ENCODE measurements at places on chromosomes 11 and 22.

DNA sequence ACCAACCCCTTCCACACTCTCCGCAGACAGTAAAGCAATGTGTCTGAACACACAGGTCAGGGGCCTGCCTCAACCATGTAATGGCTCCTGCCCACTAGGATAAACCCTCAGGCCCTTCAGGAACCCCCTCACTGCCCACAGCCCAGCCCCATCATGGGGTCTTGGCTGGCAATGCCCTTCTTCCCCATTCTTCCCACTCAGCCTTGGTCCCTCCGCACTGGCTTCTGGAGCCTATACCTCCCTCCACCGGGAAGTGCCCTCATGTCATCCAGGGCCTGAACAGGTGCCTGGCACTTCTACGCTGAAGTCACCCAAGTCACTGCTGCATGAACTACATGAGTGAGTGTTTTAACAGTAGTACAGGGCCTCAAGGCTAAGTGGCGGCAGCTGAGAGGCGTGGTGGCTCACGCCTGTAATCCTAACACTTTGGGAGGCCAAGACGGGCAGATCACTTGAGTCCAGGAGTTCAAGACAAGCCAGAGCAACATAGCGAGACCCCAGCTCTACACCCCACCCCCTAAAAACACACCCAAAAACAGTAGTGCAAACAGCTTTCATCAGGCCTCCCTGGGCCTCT, 74.8 kb upstream of the PITPNB start:
- DNase-seq: no peak

- no peak for DNase-seq
Observed at GRCh38 chr22:22953791-22954190, 66.2 kb downstream of the IGLL5 start.

- DNase-seq: no peak
Observed at GRCh38 chr11:34476849-34477248, 36.7 kb downstream of the ELF5 start.

DNA sequence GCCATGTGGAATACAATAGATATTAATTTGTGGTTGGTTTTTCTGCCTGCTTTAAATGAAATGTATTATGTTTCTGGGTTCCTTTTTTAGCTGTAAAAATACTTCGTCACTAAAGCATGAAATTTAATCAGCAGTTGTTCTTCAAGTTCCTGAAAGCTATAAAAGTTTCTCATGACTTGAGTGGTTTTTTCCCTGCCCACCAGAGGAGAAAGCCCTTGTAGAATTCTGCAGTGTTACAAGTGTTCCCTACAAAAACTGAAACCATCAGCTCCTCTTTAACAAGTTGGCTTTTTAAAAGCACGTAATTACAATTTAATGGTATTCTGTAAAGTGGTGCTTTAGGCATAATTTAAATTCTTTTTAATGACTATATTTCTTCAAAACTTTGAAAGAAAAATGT, 56.2 kb downstream of the PANX1 start:
- no peak for DNase-seq

DNA sequence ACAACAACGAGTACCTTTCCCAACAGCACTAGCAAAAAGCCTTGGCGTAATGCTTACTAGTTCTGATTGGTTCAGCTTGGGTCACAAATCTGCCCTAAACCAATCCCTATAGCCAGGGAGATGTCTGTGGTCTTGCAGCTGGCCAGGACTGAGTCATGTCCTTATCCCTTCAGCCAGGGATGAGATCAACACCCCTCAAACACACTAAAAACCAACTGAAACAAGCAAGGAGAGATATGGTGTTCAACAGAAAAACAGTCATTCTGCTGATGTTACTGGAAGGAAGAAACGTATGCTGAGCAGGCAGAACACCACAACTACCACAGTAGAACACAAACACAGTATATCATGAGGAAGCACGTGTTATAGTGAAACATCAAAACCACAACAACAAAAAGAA, 375.6 kb downstream of the LARGE1 start:
- DNase-seq: no peak

DNA sequence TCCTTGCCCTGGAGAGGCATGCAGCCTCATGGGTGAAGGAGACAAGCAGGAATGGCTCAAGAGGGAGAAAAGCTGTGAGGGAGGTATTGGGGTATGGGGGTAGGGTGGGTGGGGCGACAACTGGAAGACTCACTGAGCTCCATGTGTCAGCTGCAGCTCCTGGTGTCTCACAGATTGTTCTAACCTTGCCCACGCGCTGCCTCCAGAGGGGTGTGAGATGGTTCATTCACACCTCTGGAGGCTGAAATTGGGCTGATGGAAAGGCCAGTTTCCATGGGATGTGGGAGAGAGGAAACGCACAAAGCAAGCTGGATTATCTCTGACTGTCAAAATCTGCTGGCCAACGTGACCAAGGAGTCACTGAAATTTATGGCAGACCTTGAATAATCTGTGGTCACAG, 400.4 kb upstream of the NARS2 start:
- DNase-seq: no peak

GRCh38 chr22:49535126-49535525, 292.5 kb downstream of the BRD1 start:
- no peak for DNase-seq

GRCh38 chr11:44198146-44198724, 102.8 kb downstream of the EXT2 start:
- no peak for DNase-seq

DNA sequence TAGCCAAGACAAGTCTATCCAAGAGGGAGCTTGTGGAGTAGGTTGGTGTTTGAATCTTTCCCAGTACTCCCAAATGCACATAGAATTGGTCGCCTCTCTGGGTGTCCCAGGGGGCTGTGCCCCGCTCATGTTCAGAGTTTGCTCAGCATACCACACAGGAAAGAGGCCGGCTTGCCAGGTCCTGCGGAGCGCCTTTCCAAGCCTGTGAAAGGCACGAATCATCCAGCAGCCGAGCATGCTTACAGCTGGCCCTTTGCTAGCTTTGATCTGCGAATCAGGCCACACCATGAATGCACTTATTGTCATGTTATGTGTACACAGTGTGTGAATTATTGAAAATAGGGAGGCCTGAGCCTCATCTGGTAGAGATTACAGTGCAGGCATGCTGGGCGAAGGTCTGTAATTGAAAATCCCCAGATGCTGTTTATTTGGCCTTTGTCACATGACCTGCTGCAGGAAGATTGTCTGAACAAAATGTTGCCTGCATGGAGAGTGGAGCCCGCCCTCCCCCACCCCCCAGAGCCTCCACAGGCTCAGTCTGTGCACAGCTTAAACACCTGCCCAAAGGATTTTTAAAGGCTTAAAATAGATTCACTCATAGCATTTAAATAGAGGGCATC, 163.3 kb upstream of the RASSF10 start:
- DNase-seq: no peak

DNA sequence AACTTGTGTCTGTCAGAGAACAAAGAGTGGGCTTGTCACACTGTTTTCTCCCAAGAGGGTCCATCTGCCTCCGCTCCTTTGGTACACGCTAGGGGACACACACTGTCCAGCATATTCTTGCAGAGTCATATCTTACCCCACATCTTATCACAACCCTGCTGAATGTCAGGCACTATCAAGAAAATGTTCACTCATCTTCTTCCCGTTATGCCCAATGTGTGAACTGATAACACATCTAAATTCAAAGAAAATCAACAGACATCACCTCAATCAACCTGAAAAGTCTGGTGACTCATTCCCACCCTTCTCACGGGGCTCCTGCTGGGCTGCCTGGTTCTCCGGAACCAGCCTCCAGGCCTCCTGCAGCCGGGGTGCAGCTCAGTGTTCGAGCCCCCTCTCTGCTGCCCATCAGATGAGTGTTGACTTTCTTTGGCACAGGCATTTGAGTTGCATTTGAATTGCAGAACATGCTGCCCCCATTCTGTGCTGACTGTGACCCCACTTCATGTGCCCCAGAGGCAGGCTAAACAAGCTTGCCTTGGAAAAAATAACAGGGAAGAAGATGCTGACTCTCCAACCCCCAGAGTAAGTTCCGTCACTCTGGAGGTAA, 19.4 kb downstream of the GRAP2 start:
- DNase-seq: no peak
